Astrocyte of the spinal cord (primary cell): ENCODE measurements at places on chromosomes 4 and X.

DNA sequence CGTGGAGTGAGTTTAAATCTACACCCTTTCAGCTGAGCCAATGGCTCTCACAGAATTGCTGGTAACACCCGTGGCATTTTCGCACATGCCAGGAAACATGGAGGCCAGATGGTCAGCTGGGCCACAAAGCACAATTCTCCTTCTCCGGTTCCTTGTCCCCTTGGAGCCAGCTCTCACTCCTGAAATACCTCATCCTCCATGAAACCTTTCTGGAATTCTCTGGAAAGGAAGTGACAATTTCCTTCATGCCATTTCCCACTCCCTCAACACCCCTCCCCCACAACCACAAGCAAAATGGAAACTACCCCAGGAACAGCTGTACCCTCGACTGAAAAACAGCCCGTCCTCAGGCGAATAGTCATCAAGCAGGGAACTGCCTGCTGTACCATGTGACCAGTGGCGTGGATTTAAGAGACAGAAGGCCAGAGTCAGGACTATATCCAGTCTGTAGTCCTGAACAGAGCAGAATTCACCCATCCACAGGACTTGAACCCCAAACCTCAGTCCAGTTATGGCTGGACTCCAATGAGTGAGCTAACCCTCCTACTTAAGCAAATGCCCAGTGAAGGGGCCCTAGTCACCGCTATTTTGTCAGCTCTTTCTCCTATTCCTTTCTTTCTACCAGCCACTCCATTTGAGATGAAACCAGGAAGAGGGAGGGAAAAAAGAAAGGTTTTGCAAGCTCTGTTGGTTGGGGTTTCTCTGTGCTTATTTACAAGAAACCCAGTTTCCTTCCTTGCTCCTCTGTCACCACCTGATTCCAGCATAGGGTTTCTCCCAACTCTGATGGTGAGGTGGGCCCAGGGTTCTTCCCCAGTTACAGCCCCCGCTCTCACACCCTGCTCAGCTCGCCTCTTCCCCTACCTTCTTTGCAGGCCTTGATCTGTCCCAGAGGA lies 24.5 kb downstream of the ELF4 start:
- DNase-seq, result no peak

DNA sequence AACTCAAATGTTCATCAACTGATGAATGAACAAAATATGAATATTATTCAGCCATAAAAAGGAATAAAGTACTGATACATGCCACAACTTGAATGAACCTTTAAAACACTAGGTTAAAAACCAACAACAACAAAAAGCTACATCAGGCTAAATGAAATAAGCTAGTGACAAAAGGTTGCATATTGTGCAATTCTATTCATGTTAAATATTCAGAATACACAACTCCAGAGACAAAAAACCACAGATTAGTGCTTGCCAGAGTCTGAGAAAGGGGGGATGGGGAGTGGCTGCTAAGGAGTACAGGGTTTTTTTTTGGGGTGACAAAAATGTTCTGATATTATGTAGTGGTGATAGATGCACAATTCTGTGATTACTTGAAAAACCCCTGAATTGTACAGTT lies 58.5 kb downstream of the HAUS3 start:
- DNase-seq, result no peak

GRCh38 chrX:151704041-151704663 lies 8.9 kb downstream of the PRRG3 start:
- DNase-seq, result no peak

DNA sequence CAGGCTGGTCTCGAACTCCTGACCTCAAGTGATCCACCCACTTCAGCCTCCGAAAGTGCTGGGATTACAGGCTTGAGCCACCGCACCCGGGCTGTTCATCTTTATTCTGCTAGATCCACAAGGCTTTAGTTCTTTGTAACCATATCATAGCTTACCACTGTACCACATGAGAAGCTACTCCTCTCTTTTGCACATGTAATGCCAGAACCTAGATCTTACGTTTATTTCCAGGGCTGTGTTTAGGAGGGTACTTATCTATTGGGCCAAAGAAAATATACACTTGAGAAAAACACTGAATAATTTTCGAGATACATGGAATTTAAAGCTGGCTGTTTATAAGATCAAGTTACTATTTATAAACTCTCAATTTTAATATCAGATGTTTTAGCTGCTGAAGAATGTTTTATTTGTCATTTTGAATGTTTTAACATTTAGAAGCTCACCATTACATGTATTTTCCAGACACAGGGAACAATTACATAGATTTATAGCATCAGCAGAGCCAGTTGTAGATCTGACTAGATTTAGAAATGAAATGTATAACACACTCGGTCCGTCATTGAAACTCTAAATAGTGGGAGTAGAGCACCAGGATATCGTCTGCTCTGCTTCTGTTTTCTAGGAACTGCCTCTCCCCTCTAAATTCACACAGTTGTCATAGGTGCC lies 155.3 kb upstream of the HAND2 start:
- no peak for DNase-seq

GRCh38 chr4:167359711-167360110 lies 125.4 kb upstream of the SPOCK3 start:
- DNase-seq, result no peak

DNA sequence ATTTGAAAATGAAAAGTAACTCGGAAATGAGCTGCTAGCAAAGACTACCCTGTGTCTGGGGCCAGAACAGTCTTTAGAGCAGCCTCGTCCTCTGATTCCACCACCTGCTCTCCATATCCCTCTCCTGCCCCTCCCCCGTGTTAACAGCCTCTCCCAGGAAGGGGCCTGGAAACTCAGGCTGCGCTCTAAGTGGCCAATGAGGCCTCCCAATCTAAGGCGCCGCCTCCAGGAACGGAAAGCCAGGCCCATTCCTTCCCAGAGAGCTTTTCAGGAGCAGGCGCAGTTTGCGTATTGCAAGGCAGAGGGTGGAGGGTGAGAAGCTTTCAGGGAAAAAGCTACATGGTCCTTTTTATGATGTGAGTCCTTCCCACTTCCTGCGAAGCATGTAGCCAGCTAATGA lies 31.2 kb downstream of the RS1 start:
- no peak for DNase-seq

GRCh38 chr4:42923431-42923830 lies 30.9 kb downstream of the GRXCR1 start:
- DNase-seq, result no peak

GRCh38 chr4:19520939-19521520 lies 730.7 kb upstream of the SLIT2 start:
- DNase-seq, result no peak

DNA sequence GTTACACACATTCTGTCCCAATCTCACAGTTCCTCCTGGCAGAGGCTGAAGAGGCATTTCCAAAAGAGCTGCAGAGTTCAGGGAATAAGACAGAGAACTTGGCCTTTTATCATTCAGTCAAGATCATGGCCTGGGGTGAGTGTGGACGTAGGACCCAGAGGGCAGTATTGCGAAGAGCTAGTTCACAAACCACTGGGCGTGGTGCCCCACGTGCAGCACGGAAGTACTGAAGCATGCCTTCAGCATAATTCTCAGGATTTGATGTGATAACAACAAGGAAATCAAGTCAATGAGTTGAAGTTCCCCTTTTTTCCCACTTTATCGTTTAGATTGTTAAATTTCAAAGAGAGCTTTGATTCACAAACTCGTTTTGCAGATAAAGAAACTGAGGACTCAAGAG lies 117.7 kb downstream of the RELL1 start:
- DNase-seq, result no peak

- DNase-seq, result no peak
Observed at GRCh38 chr4:7687006-7687405, 252.3 kb upstream of the PSAPL1 start.

DNA sequence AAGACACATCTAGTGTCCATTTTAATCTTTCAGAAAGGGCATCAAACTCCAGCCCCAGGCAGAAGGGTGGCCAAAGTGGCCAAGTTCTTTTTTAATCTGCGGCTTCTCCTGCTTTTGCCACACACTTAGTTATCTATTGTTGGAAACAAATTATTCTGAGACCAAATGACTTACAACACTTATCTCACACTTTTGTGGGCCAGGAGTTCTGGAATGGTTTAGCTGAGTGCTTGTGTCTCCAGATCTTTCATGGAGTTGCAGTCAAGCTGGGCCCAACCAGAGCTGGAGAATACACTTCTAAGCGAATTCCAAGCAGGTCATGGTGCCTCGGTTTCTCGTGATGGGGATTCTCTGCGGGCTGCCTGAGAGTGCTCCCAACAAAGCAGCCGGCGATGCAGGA lies 4.0 kb downstream of the TXK start:
- no peak for DNase-seq

- peak; percentile 44 for DNase-seq
Observed at GRCh38 chrX:40773809-40774208, 38.5 kb upstream of the MED14 start.

DNA sequence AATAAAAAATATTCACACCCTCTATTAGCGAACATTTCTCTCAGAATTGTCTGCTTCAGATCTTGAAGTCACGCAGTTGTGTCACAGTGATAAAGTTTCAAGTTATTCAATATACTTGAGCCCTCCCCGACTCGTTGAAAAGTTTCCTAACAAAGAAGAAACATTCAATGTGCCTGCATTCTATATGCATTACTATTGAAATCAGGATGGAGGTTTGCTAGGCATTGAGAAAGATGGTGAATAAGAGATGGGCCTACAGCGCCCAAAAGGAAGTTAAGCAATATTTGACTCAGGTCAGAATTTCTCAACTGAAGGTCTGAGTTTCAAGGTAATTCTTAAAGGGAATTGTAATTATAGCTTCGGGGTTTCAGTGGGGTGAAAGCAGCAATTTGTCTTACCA lies 6.1 kb downstream of the TCEANC start:
- DNase-seq, result peak; percentile 20

- no peak for DNase-seq
Observed at GRCh38 chr4:2261853-2262144, at the start of gene MXD4. MXD4 (minus strand) TSS chr4:2262109; CDS start chr4:2261980, 129 bp downstream.

DNA sequence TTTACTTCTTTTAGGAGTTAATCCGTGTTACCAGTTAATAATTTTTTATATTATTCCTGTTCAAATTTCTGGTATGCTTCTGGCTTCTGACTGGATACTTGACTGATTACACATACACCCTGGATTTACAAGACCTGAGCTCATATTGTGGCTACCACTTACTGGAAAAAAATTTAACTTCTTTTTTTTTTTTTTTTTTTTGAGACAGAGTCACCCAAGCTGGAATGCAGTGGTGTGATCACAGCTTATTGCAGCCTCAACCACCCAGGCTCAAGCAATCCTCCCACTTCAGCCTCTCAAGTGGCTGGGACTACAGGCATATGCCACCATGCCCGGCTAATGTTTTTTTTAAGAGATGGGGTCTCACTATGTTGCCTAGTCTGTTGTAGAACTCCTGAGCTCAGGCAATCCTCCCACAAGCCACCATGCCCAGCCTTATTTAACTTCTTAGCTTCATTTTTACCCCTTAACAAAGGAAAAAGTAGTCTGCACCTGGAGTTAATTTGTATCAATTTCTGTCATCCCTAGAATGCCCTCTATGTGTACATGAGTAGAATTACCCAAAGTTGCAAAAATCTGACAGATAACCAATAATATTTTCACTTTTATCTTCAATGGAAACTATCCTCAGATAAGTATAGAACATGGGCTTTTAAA lies 50.3 kb downstream of the TMEM165 start:
- DNase-seq, result peak; percentile 79

- DNase-seq, result no peak
Observed at GRCh38 chrX:107541244-107541643, 87.1 kb upstream of the PRPS1 start.

- no peak for DNase-seq
Observed at GRCh38 chr4:112422644-112423043, 93.3 kb downstream of the NEUROG2 start.

DNA sequence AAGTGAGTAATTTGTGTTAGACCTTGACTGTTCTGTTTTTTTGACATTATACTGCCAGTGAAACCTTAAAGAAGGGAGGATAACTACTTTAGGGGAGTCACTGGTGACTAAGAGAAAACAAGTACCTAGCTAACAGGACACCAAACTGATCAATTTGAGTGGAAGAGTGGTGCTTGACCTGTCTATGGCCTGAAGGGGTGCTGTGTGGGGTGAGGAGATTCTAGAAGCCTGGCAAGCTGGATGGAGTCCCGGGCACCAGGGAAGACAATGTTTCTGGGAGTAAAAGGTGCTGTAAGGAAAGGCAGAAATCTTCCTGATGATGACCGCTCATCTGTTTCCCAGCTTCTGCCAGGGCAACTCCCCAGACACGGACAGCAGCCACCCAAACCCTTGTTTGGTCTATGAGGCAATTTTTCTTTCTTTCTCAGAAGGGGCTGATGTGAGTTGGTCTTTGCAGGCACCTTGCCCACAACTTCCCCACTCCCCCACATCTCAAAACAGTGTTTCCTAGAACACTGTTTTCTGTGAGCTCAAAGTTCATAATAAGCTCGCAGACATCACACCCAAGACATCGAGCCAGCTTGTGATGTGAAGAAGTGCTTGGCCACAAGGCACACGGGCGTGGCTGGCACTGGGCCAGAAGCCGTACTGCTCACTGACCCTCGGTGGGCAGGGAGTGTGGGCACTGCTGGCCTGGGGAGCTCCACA lies 4.6 kb downstream of the TXK start:
- no peak for DNase-seq

GRCh38 chrX:45322382-45322781 lies 121.7 kb upstream of the DIPK2B start:
- DNase-seq, result peak; percentile 83

DNA sequence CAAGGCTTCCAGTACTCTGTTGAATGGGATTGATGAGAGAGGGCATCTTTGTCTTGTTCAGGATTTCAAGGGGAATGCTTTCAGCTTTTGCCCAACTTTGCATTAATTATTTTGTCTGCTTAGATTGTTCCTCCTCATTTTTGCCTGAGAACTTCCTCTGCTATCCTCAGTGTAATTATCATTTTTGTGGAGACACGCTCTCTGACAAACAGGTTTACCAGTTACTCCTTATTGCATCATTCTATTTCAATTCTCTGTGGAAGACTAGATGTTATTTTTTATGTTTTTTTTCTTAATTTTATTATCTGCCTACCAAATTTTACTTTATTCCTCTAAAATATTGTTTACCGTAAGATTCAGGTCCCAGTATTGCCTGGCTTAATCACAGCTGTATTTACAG lies 349.2 kb downstream of the ADGRL3 start:
- no peak for DNase-seq

DNA sequence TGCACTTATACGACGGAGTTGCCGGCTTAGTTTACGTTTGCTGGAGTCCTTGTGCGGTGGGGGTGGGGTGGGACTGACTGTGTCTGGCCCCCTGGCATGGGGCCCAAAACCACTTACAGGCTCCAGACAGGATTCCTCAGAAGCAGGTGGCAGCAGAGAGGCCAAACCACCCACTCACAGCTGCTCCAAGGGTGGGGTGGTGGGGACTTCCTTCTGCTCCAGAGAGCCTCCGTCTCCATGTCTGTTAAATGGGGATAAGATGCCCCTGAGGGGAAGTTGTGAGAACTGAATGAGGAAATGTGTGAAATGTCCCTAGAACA lies 36.7 kb downstream of the PSAPL1 start:
- peak; percentile 30 for DNase-seq
